ENCODE measurements at places on chromosomes 6 and 20.
A peak's percentile ranks its signal among the peaks of the same experiment; 100 is the strongest.

- DNase-seq, result peak; percentile 70
Observed at GRCh38 chr6:14476793-14477531, 359.4 kb downstream of the CD83 start.

- DNase-seq, result no peak
Observed at GRCh38 chr6:140041571-140042332, 667.3 kb upstream of the CITED2 start.

DNA sequence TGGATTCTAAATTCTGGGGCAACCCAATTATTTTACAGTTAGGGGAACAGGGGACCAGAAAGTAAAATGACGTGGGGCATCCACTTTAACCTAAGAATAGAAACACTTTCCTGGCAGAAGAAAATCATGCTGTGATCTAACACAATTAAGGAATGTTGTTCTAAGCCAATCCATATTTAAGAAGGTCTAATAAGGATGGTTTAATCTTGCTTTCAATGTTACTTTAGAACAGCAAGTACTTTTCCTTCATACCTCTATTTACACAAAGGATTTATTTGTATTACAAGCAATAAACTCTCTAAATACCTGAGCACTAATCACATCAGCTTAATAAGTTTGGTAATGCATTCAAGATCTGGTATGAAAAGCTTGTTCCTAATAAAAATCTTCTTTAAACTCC lies 32.4 kb downstream of the SLC2A12 start:
- DNase-seq, result no peak

GRCh38 chr6:50093938-50094272 lies 44.2 kb upstream of the DEFB112 start:
- DNase-seq, result no peak

DNA sequence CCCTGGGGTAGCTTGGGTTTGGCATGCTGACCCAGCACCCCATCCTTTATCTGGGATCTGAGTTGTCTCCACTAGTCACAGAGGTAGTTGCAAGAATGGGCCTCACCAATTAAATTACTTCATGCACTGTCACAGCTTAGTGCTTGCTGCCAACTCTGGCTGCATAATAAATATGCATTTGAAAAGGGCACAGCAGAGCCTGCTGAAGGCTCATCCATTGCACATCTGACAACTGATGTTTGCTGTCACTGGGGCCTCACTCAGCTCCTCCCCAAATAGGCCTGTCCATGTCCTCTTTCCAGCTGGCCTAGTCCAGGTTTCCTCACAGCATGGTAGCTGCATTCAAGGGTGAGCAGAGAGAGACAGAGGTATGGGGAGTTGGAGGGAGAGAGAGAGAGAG lies 13.3 kb upstream of the NXT1 start:
- no peak for DNase-seq

Data from ELR (cell line).